Frontal cortex (tissue), 4 donors: ENCODE measurements at places on chromosomes 11 and 22. TPM values are rescaled to one million over a fixed set of nuclear protein-coding genes. Genes with fewer than 3 reads are reported as not detected.

Gene KCNK7
- total RNA-seq: not detected

Gene SMC1B
- total RNA-seq: not detected

Gene GRM5
- 149 TPM for total RNA-seq

Gene RBM7
- 25.7 TPM for total RNA-seq

Gene CABP4
- total RNA-seq: not detected
